GM23248 (cell line): ENCODE measurements at places on chromosomes 3 and 15.

DNA sequence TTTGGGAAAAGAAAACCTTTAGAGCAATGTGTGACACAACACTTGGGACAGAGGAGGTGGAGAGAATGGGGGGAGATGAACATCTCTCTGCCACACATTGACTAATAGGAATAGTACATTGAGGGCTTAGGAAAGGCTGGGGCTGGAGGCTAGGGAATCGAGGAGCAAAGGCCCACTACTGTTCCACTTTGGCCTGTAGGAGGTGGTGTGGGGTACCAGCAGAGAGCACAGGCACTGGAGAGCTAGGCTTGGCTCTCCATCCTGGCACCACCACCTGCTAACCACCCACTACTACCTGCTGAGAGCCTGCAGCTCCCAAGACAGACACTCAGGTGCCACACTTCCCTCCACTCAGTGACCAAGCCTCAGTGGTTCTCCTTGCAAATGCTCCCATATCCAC is 19.4 kb downstream of the CCDC32 start:
- DNase-seq, result no peak

- DNase-seq, result no peak
These were observed 380.3 kb upstream of the ATP10A start for GRCh38 chr15:26243382-26243781.

GRCh38 chr15:90812171-90812957 is 56.0 kb upstream of the FURIN start:
- DNase-seq, result no peak

DNA sequence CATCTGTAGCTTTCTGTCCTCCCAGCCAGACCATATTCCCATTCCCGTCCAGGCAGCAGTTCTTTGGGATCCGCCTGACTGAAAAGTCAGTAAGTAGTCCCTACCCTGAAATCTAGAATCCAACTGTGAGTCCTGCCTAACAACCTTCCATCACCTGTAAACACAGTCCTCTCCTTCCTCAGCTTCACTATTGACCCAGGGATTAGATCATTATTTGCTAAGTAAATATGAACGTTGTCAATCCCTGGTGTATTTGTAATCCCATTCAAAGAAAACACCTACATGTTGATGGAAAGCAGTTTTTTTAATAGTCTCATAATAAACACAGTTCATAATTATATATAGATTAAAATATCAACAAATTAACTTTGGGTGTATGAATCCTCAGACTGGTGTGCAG is 732 bp downstream of the SAXO2 start:
- DNase-seq, result peak; percentile 7

GRCh38 chr3:123629747-123630047 is 44.8 kb upstream of the HACD2 start:
- DNase-seq, result no peak
